Stimulated activated CD4-positive, alpha-beta T cell treated with anti-CD3 and anti-CD28 coated beads, Interleukin-2, amount 100 ng/mL, for 24 hours (primary cell): ENCODE measurements at places on chromosomes 13 and 19.

DNA sequence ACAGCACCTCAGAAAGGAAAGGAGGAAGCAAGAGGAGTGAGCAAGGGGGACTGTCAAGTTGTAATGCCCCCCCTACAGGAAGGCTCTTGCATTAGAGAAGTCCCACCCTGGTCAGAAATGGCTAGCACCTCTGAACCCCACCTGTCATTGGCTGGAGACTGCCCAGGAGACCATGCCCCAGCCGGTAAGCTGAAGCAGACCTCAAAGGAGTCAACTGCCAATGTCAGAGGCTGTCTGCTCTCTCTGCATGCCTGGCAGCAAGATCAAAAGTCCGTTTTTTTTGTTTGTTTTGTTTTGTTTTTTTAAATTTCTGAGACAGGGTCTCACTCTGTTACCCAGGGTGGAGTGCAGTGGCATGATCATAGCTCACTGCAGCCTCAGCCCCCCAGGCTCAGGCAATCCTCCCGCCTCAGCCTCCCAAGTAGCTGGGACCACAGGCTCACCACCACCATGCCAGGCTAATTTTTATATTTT is 8.1 kb upstream of the BCL3 start:
- no peak for DNase-seq

DNA sequence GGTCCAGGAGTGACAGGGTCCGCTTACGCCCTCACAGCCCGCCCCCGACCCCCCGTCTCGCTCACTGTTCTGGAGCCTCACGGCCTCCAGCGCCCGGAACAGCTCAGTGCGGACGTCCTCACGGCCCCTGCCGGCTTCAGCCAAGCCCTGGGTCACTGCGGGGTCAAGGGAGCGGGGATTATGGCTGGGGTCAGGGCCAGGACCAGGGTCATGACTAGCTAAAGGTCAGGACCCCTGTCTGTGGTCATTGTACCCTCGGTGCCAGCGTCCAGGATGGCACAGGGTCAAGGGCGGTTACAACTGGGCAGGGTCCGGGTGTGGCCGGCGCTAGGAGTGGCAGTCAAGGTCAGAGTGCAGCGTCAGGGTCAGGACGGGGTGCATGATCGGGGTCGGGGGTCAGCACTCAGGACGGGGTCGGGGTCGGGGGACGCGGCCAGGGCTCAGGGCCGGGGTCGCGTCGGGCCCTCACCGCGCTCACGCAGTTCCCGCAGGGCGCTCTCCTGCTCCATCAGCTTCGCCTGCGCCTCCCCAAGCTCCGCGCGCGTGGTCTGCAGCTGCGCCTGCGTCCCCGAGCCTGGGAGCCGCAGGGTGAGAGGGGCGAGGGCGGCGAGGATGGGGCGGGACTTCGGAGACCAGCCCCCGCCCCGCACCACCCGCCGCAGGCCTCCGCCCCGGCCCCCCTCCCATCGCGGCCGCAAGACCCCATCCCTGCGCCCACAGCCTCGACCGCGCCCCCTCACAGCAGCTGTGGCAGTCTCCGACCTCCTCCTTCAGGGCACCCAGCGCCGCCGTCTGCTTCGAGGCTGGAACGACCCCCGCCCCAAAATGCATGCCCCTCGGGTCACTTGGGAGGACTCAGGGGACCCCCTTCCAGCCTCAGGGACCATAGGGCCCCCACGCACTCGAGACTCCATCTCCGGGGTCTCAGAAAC is 1.4 kb downstream of the CLEC4G start:
- DNase-seq, result no peak

DNA sequence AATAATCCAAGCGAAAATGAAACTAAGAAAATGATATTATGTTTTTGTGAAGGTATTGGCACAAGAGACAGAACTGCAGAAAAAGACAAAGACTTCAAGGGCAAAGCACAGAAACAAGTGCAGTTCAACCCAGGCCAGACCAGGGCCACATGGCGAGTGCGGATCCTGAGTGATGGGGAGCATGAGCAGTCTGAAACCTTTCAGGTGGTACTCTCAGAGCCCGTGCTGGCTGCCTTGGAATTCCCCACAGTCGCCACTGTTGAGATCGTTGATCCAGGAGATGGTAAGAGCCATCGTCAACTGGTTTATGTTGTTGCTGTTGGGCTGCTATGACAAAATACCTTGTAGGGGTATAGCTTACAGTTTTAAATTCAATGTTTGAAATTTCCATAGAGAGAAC is 82.6 kb downstream of the FREM2 start:
- no peak for DNase-seq

- no peak for DNase-seq
These were observed 50.9 kb downstream of the AKAP11 start for GRCh38 chr13:42322806-42323205.

DNA sequence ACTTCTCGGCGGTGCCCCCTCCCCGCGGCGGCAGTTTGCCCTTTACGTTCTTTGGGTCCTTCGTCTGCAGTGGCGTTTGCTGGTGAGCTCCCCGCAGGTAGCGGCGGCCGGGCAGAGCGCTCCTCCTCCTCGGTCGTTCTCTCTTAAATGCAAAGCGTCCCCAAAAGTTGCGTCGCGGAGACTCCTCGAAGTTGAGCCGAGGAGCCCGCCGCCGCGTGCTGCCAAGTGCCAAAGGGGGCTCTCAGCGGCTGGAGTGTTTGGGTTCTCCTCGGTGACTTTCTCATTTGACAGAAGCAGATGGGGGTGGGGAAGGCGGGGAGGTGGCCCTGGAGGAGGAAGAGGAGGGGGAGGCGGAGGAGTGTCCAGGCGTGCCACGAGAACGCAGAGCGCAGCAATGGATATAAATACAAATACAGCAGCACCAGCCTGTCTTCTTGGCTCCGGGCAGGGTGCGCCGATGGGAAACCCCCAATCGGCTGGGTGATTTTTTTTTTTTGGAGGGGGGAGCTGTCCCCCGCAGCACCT is at the start of gene SOX21:
Gene SOX21, minus strand, starts transcription at position 259 of the 525 bp plus-strand sequence. CDS start 496 bp downstream, outside the sequence.
- peak; percentile 21 for DNase-seq

DNA sequence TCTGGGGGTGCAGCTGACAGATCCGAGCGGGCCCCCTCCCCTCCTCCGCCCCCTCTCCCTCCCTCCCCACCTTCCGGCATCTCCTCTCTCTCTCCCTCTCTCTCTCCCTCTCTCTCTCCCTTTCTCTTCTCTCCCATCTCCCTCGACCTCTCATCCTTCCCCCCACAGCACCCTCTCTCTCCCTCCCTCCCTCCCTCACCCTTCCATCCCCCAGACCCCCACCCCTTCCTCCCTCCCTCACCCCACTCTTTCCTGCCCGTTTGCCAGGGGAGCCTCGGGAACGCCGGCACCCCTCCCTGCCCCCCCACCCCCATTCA is 666 bp downstream of the CELF5 start:
- DNase-seq, result no peak

DNA sequence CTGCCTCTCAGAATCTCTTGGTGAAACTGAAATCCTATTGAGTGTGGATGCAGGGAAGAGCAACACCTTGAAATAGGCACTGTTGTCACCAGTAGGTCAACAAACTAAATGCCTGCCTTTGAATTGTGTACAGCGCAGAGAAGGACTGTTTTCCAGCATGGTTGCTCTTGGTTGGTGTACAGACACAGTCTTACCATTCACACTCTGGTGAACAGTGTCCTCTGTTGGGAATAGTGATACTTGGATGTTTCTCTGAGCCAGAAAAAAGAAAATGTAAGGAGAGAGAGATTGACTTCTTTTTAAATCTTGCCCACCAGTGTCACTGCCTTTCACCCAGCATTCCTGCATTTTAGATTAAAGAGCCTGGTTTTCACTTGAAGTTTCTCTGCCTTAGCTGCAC is 179.7 kb downstream of the STK24 start:
- DNase-seq, result no peak

DNA sequence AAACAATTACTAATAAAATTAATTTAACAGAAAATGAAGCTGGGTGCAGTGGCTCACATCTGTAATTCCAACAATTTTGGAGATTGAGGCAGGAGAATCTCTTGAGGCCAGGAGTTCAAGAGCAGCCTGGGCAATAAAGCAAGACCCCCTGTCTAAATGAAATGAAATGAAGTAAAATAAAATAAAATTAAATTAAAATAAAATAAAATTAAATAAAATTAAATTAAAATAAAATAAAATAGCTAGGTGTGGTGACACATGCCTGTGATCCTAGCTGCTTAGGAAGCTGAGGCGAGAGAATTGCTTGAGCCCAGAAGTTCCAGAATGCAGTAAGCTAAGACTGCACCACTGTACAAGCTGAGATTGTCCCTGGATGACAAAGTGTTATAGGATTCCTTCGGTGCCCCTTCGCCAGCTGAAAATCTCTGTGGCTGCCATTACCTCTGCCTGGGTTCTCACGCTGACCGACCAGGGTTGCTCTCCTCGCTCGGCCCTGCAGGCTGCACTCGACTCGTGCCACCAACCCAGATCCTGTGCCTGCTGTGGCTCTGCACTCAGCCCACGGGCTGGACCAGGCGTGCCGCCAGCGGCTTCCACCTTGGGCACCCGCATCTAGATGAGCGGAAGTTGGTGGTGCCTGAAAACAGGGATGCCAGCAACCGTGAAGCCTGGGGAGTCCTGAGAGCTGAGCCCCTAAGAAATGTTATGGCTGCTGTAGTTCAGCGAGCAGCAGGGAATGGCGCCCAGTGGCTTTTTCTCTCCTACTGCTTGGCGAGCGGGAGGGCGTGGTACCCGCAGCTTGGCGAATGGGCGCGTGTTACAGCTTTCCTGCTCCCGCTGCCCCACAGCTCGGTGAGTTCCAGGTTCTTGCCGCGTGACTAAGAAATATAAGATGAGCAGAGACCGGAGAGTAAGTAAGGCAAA is 539.2 kb upstream of the PCDH9 start:
- no peak for DNase-seq

GRCh38 chr19:39681416-39681815 is 22.9 kb upstream of the LGALS14 start:
- DNase-seq, result no peak

GRCh38 chr19:11453468-11454341 is 18.3 kb downstream of the PRKCSH start:
- DNase-seq, result peak; percentile 33

- no peak for DNase-seq
These were observed 504.2 kb downstream of the GPC6 start for GRCh38 chr13:93730780-93731179.
